ENCODE measurements at places on chromosomes 13 and 19. TPM values are rescaled to one million over a fixed set of nuclear protein-coding genes. Genes with fewer than 3 reads are reported as not detected.
A peak's percentile ranks its signal among the peaks of the same experiment; 100 is the strongest.

DNA sequence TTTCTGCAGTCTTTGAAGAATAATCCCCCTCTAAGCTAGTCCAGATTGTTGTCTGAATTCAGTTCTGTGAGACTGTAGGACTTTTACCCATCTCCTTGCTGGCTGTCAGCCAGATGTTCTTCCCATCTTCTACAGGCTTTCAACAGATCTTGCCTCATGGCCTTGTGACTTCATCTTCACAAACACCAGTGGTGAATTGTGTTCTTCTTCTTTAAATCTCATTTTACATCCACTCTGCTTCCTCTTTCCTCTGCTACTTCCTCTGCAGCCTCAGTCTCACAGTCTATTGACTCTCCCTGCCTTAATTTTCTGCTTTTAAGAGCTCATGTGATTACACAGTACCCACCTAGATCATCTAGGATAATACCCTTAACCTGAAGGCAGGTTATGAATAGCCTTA is 859.0 kb upstream of the SLITRK1 start:
- no peak for DNase-seq

GRCh38 chr13:40440990-40441820 is 225.2 kb downstream of the FOXO1 start:
- peak; percentile 92 for DNase-seq

DNA sequence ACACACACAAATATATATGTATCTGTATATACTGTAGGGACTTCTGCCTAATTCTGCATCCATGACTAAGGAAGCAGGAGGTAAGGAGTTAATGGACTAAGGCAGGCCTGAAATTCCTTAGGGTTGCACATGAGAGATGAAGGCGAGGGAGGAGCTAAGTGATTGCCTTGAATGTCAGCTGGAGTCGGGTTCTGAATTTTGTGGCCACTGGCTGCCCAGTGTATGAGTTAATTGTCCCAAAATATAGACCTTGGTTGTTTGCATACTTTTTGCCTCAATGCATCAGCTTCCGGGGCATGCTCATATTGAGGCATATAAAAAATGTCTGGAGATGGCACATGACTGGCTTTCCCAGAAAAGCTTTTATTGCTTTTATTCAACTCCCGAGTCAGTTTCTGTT is 245.5 kb downstream of the TDRD3 start:
- DNase-seq = no peak

DNA sequence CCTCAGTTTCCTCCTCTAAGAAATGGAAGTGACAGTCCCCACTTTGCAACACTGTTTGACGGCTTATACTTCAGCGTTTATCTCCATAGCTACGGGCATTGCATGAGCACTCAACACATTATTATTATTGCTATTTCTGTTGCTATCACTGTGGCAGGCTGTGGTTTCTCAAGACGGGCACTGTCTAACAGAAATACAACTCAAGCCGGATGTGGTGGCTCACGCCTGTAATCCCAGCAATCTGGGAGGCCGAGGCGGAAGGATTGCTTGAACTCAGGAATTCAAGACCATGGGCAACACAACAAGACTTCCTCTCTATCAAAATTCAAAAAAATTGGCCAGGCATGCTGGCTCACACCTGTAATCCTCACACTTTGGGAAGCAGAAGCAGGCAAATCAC is 4.9 kb upstream of the ZSWIM4 start:
- DNase-seq = no peak

- no peak for DNase-seq
Measured at GRCh38 chr13:61415749-61416148, at the start of gene PCDH20. Gene PCDH20, minus strand, starts transcription at chr13:61415849. Its CDS starts 691 bp downstream, at chr13:61415158.

DNA sequence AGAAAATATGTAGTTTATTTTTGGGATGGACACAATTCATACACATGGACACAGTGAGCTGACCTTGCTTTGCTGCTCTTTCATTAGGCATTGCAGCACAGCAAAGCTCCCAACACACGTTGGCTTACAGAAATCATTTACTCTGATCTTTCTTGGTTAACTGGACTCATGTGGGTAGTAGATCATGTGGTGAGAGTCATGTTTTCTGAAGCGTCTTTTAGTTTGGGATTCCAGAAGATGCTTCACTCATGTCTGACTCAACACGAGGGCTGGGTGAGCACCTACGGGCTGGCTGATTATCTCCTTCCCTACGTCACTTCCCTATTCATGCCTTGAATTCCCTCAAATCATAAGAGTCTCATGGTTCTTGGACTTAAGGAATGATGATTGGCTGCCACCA is 12.1 kb upstream of the LGALS16 start:
- no peak for DNase-seq

DNA sequence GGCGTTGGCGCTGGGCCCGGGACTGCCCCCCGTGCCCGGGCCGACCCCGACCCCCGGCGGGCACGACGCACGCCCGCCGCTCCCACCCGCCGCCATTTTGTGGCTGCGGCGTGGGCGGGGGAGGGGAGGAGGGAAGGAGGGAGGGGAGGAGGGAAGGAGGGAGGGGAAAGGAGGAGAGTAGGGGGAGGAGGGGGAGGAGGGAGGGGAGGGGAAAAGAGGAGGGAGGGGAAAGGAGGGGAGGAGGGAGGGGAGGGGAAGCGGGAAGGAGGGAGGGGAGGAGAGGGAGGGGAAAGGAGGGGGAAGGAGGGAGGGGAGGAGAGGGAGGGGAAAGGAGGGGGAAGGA is at the start of gene BTBD2:
TSS of gene BTBD2 (minus strand) at position 107 of the 343 bp plus-strand sequence. CDS start at position 96, 11 bp downstream.
- peak; percentile 56 for DNase-seq

- DNase-seq = no peak
Measured at GRCh38 chr13:100875392-100876043, 200.9 kb upstream of the TMTC4 start.

- no peak for DNase-seq
Measured at GRCh38 chr19:17070912-17071311, 4.3 kb downstream of the HAUS8 start.

DNA sequence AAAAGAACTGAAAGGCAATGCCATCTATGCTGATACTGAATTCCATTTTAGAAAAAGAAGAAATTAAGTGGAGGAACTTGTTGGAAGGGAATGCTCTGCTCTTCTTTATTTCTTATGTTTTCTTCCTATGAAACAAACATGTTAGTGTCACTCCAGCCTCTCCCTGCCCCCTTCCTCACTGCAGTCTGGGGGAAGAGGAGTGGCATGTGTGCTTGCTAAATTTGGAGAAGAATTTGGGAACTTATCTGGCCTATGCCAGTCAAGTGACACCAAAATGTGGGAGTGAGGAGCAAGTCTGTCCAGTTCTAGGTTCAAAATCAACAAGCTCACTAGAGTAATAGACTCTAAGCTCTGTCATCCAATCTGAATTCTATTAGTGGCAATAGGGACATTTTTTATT is 214.6 kb downstream of the RBM26 start:
- no peak for DNase-seq

DNA sequence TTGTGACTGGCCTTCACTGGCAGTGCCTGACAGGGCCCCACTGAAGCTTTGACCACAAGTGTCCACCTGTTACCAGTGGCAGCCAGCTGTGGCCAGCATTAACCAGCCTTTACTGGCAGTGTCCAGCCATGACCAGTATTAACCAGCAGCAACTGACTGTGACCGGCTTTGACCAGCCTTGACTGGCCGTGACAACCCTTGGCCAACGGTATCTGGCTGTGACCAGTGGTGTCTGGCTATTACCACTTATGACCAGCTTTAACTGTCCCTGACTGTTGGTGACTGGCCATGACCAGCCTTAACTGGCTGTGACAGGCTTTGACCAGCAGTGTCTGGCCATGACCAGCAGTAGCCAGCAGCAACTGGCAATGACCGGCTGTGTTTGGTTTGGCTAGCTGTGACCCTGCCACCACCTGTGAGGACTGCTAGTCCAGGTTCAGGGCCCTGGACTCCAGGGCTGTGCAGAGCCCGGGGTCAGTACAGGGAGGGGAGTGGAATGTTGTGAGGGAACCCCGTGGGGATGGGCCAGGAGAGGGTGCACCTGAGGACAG is 32.2 kb downstream of the CKM start:
- DNase-seq = no peak

DNA sequence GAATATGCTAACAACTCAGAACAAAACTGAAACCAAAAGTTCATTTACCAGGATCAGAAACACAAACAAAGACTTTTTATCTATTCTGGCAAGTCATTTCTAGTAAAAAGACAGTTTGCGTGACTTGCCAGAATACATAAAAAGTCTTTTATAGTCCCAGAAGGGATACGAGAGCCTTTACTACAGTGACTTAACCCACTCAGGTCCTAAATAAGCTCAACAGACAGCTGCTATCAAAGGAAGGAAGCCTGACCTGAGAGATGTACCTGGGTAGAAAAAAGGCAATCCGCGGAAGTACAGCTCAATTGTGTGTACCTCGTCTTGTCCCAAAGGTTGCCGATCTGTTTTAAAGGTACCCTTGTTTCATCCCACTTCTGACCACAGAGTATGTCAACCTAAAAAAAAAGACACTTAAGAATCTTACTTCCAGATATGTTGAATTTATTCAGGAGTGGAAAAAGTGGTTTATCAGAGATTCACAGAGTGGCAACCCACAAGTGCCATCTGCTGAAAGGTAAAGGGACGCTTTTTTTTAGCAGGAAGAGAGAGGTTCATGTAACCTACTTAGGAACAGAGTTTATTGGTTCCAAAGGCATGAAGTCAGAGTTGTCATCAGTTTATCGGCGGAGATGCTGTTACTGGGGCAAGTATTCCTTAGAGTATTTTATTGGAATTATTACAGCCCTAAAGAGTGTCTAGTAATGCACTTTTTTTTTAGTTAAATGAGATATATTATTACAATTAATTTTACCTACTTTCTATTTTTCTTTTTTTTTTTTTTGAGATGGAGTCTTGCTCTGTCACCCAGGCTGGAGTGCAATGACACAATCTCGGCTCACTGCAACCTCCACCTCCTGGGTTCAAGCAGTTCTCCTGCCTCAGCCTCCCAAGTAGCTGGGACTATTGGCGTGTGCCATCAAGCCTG is 69.7 kb upstream of the C1QTNF9B start:
- no peak for DNase-seq

GRCh38 chr13:32113532-32113931 is 82.0 kb downstream of the FRY start:
- DNase-seq = no peak

DNA sequence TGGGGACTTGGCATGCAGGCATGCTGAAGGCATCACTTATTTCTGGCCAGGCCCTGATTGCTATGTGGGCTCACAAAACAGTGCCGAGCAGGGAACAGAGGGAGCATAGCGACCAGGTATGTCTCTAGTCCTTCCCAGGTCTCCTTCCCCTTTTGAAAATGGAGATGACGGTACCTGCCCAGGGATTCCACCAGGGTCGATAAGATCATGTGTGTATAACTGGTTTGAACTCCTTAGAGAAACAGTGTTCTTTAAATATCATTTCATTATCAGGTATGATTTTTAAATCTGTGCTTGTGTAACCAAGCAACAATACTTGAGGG is 280.6 kb downstream of the FOXO1 start:
- no peak for DNase-seq

DNA sequence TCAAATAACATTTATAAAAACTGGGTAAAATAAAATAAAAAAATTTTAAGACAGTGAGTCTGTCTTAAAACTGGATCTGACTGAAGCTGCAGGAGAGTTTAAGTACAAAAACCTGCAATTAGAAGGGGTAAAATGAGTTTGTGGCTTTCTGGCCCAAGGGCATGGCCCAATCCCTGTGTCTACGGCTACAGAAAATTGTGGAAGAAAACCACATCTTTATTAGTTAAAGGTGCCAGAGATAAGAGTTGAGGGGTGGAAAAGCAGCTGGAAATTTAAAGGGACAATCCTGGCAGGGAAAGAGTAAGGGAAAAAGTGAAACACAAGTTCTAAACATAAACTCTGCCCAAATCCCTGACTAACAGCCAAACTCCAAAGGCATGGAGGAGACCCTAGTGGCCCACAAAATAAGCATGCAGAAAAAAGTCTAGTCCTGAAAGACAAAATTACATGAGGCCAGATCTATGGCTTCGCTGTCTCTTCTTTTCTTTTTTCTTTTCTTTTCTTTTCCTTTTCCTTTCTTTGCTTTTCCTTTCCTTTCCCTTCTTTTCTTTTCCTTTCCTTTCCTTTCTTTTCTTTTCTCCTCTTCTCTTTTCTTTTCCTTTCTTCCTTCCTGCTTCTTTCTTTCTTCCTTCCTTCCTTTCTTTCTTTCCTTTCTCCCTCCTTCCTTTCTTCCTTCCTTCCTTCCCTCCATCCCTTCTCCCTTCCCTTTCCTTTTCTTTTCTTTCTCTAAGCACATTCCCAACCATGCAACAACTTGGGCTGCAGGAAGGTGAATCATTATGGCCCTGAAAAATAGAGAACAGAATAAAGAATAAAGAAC is 23.5 kb upstream of the DLEU7 start:
- no peak for DNase-seq

GRCh38 chr13:72561791-72562190 is 165.6 kb downstream of the MZT1 start:
- DNase-seq = no peak

DNA sequence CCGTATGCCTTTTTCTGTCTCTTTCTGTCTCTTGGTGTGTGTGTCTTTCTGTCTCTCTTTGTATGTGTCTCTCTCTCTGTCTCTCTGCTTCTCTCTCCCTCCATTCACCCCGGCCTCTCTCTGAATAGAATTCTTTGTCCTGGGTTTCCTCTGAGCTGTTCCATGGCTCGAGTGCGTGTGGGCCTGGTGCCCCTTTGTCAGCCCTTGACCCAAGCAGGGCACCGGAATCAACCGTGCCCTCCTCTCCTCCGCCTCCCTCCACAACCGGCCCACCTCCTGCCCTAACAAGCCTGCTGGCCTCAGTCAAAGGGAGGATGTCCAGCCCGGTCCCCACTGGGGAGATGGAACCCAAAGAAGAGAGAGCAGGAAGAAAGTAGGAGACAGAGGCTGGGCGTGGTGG is 3.2 kb downstream of the AXL start:
- peak; percentile 36 for DNase-seq

GRCh38 chr19:16608290-16608739 is 19.7 kb downstream of the MED26 start:
- DNase-seq = no peak

- no peak for DNase-seq
Measured at GRCh38 chr13:111034811-111035210, 80.3 kb upstream of the ARHGEF7 start.

GRCh38 chr13:66659701-66660467 is 570.3 kb downstream of the PCDH9 start:
- DNase-seq = no peak

DNA sequence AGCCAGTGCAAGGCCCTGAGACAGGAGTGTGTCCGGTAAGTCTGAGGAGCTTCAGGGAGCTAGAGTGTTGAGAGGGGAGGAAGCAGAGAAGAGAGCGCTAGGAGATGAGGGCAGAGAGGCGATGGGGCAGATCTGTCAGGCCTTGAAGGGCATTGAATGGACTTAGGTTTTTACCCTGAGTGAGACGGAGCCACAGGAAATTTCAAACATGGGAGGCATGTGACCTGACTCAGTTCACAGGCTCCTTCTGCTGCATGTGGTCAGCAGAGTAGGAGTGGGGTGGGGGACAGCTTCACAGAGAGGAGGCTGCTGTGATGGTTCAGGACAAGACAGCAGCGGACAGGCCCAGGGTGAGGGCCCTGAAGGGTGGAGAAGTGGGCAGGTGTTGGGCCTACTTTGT is 2.5 kb upstream of the FAM98C start:
- DNase-seq = no peak

- DNase-seq = no peak
Measured at GRCh38 chr13:76687467-76687866, 198.7 kb downstream of the KCTD12 start.

ZNF534 gene
- 0.34 TPM for polyA plus RNA-seq

ZNF728 gene
- polyA plus RNA-seq = 1.2 TPM

SLC17A7 gene
- 1.1 TPM for polyA plus RNA-seq

PBX4 gene
- polyA plus RNA-seq = 0.36 TPM

LILRA1 gene
- 0.20 TPM for polyA plus RNA-seq
